Tongue (tissue), 3 donors: ENCODE measurements at places on chromosomes 6 and 20.

- no peak for DNase-seq
Measured at GRCh38 chr6:51594981-51595380, 492.4 kb downstream of the PKHD1 start.

GRCh38 chr6:5081182-5081581, 4.0 kb upstream of the PPP1R3G start:
- DNase-seq, result no peak

GRCh38 chr6:35585658-35586057, 73.0 kb upstream of the TULP1 start:
- DNase-seq, result no peak

- no peak for DNase-seq
Measured at GRCh38 chr20:19652591-19653026, 105.4 kb upstream of the RIN2 start.

DNA sequence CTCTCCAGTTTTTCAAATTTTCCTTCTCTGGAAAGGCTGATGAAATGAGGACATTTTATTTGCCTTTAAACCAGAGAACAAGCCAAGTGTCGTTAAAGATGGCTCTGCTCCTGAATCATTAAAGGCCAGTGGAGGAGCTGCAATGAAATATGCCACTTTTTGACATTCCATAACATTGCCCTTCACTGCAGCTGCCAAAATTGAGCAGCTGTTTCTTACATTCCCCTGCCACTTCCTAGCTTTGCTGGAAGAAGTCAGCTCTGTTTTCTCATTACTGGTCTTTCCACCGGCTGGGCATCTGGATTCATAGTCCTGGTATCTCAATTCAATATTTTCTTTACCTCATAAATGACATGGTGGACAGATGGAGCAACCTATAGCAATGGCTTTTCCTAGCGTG, 45.5 kb upstream of the NRN1 start:
- peak; percentile 73 for DNase-seq

DNA sequence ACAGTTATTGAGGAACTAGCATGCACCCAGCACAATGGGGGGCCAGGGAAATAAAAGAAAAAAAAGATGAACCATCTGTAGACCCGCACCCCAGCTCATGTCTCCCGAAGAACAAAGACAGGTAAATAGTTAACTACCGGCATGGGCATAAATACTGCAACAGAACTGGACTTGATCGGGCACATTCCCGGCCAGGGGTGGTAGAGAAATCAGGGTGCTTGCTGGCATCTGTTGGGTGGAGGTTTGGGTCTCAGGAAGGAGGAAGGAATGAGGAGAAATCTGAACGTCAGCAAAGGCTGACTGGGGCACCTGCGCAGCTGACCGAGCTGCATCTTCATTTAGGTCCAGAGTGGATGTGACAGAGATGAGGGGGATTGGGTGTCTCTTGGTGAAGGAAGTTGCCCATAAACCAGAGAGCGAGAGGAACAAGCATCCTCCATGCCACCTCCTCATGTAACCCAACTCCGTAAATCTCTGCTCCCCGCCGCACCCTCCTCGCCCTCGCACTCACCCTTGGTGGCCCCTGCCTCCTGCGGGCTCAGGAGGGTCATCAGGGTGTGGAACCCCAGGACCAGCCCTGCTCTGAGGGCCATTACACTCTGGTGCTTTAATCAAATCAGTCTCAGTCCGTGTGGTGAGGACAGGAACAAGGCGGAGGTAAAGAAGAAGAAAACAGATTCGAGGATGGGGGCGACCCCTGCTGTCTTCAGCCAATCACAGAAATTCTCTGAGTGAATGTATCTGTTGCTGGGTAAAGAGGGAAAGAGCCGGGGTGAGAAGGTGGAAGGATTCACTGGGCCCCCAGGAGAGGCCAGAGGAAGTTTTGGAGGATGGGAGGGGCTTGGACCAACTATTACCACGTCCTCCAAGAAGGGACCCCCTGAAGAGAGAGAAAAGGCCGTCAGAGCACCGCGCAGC, at the start of gene HLA-DOA:
Gene HLA-DOA (minus strand): TSS at position 648 of the 918 bp plus-strand sequence.
- DNase-seq, result peak; percentile 58

DNA sequence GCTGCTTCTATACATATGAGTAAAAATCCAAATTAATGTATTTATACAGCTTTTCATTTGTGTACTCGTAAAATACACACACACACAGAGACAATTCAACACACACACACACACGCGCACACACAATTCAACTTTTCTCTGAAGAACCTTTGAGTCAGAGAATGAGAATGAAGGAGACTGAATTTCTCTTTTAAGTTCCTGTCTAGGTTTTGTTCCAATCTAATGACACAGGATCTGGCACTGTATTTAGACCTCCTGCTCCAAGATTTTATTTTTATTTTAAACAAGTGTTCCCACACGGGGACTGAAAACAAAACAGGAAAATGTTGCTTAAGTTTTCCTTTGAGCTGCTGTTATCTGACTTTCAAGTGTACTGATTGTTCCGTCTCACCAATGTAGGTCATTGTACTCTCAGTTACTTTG, 250.8 kb downstream of the LAMA2 start:
- DNase-seq, result peak; percentile 64

DNA sequence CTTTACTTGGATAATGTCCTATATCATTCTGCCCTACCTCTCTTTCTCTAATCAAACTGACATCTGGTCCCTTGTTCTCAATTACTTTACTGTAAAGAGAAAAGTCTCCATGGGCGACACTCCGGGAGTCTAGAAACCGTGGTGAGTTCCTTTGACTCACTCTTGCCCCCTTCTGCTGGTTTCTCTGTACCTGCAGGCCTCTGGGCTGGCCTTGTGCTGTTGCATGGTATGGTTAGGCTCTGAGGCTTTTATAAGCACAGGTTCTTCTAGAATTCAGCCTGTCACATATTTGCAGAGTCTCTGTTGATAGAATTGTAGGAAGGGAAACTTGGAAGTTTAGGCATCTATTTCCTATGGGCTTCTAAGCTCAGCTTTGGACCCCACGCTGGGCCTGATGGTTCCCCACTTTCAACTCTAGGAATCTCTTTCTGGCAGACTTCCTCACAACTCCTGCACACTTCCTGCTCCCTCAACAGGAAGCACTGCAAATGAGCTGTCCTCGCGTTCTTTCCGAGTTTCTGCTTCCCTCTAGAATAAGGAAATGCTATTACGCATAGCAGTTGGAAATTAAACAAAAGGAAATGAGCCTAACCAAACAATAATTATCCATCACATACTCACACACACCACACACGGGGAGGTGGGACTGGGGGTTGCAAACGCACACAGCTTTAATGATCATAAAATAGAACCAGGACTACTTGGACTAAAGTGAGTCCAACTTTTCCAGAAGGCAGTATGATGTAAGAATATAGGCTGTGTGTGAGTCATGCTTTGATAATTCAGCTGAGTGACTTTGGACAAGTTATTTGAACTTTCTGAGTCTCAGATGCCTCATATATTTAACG, 683.3 kb downstream of the QKI start:
- peak; percentile 56 for DNase-seq

- DNase-seq, result no peak
Measured at GRCh38 chr20:49999329-49999728, 16.5 kb downstream of the SNAI1 start.

GRCh38 chr20:15806105-15806504, 767.1 kb downstream of the KIF16B start:
- no peak for DNase-seq

DNA sequence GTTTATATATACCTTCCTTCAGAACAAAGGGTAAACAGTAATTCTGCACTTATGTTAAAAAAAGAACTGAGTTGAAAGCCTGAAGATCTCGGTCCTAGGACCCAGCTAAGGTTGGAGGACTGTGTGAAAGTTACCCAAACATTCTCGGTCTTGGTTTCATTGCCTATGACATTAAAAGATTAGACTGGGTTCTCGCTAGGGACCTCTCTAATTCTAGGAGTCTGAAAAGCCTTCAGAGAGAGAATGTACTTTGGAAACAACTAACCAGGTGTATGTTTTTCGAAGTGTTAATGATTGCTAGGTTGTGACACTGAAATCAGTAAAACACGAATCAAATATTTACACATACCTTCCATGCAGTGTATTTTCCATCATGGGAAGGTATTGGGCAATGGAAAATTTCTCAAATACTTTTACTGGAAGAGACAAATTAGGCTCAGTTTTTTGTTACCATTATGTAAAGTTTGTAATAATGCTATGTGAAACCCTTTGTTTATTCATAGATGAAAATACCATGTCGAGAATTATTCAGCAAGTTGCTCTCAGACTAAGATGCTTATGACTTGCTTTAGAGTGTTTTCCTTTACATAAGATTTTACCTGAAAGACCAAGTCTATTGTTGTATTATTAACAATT, 113.7 kb upstream of the LOC128125822 start:
- no peak for DNase-seq

GRCh38 chr20:9999645-10000044, 35.1 kb upstream of the ANKEF1 start:
- no peak for DNase-seq

DNA sequence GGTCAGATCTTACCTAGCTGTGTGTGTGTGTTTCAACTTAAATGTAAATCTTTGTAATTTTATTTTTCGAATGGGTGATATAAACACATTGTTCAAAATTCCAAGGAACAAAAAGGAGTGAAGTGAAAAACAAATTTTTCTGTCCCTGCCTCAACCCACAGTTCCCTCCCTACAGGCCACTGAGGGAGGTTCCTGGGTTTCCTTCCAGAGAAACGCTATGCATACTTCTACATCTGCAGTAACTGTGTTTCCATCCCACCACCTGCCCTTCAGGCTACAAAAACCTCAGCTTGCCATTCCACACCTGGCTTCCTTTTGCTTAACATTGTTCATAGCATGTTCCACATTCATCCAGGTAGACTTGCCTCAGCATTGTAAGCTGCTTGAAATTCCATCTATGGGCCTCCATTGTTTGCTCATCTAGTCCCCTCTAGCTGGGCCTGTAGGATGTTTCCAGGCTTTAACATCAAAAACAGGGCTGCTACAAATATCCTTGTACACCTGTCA, 12.0 kb downstream of the ANGPT4 start:
- DNase-seq, result no peak

DNA sequence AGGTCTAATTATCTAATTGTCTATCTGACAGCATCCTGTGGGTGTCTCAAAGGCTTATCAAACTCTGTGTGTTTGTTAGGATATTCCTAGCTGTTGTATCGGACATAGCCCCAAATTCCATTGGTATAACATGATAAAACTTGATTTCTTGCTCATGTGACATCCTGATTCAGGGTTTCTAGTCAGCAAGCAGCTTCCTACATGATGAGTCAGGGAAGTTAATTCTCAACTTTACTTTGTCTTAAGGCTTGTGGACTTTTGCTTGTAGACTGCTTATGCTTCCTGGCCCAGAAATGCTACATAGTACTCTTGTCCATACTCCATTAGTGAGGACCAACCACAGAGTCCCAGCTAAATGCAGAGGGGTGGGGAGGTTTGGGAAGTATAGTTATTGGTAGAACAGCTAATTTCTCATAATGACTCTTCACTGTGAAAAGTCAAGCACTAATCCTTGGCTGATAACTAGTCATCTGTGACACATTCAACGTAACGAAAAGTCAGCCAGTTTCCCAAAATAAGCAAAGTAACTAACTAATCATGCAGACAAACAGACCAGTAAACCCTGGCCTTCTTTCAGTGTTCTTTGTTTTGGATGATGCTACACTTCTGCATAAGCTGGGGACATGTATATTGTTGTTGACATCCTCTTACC, 25.8 kb downstream of the NKAIN2 start:
- DNase-seq, result no peak

DNA sequence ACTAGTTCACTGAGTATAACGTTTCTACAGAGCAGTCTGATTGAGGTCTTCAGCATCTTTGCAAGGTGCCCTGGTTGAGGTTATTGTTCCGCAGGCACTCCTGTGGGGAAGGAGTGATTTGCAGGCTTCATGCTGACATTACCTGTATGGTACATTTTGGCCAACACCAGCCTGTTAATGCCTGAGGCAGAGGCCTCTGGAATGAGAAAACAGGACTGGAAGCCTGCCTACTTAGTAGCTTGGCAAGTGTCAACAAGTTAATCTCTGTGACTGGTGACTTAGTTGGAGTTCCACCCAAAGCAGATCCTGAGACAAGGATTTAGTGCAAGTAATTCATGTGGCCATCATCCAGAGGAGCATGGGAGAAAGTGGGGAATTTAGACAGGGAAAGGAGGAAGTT, 24.6 kb downstream of the MAS1 start:
- no peak for DNase-seq

GRCh38 chr6:10418862-10419748, 4.2 kb upstream of the TFAP2A start:
- peak; percentile 37 for DNase-seq

DNA sequence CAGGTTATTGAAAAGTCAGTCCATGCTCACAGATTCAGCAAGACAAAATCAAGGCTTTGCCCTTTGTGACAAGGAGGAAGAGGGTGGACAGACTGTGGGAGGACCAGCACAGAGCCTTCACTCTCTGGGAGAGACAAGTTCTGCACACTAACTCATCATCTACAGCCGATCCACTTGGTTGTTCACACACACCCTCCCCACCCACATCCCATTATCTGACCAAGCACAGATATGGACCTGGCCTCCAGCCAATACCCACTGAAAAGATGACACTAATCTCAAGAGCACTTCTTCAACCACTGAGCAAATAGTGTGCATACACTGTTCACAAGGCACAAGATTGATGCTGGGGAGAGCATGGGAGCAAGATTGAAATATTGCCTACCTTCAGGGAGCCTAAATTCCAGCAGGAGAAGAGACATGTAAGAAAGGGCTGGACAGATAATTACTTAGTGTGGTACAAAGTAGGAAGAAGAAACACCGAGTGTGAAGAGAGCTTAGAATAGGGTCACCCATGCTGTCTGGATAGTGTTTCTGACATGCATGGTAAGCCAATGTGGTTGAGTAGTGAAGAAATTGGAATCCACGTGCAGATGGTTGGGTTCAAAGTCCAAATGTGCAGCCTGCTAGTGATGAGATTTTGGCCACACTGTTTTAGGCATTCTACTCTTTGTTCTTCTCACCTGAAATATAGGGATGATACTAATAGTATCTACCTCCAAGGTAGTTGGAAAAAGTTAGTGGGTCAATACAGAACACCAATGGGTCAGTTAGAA, 21.7 kb upstream of the IL17A start:
- DNase-seq, result no peak

GRCh38 chr20:44781118-44781517, 29.2 kb downstream of the RIMS4 start:
- DNase-seq, result no peak

GRCh38 chr6:105024803-105025202, 67.9 kb downstream of the LIN28B start:
- DNase-seq, result no peak

DNA sequence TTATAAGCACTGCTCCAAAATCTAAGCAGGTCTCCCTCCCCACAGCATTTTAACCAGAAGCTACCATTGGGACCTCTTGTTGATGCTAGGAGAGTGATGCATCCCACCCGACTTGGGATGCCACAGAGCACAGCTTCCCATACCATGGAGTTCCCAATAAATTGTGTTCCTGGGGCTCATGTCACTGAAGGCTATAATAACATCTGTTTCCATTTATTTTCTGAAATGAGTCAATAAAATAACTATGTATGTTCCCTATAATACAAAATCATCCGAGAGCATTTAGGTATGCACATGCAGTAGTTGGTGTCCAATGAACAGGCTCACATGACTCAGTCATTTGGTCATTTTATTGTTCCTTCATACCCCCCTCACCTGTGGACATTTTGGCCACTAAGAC, 204.2 kb downstream of the TBC1D7 start:
- DNase-seq, result no peak

GRCh38 chr6:148955441-148955840, 208.6 kb downstream of the UST start:
- DNase-seq, result no peak

- peak; percentile 74 for DNase-seq
Measured at GRCh38 chr6:169157197-169158148, 96.2 kb downstream of the THBS2 start.

- peak; percentile 9 for DNase-seq
Measured at GRCh38 chr6:89509777-89510281, 76.9 kb downstream of the ANKRD6 start.
